ENCODE measurements at places on chromosomes 11 and 22.

GRCh38 chr11:62678770-62679696, at the start of gene UBXN1:
Gene UBXN1 (minus strand): TSS chr11:62679073. CDS start chr11:62678923, 150 bp downstream.
- peaks cover 20% of the 10 kb centered on the region for H3K4me1 ChIP-seq
- H3K36me3 ChIP-seq = peaks cover 10% of the 10 kb centered on the region
- peak within 1 kb of the TSS; percentile 88 for H3K27ac ChIP-seq
- H3K27me3 ChIP-seq = no peaks in the 10 kb centered on the region
- H3K4me3 ChIP-seq = peak within 1 kb of the TSS; percentile 85

DNA sequence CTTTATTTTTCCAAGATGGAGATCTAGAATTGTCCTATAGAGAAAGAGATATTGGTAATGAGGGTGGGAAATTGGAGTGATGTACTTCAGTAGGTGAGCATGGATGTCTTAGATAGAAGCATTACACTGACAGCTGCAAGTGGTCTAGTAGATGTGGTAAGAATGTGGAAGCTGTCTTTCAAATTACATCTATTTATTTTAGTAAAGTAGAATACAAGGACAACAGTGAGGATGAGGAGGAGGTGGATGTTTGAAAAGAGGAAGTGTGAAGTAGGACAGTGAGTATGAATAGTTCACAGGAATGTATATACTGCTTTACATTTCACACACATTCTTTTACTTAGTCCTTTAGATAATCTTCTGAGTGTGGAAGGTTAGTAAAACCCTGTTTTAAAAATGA, 64.2 kb downstream of the HIPK3 start:
- no peak for DNase-seq
- H3K36me3 ChIP-seq = peaks cover 4% of the 10 kb centered on the region
- no peak overlapping the region for H3K27ac ChIP-seq
- H3K4me3 ChIP-seq = no peak overlapping the region

DNA sequence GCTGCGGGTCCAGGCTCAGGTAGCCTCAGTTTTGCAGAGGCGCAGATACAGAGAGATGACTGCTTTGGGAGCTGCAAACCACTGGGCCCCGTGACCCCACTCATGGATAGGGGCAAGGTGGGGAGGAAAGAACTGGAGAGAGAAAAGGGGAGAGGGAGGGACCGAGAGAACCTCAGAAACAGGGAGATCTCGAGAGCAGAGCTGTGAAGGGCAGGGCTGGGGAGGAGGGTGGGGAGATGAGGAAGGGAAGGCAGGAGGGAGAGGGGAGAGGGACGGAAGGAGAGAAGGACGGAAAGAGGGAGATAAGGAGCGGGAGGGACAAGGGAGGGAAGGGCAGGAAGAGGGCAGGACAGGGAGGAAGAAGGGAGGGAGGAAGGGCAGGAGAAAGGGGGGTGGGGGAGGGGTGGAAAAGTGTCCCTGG, 46.3 kb downstream of the IGLL1 start:
- peaks cover 17% of the 10 kb centered on the region for H3K27me3 ChIP-seq
- H3K4me3 ChIP-seq = no peak overlapping the region

DNA sequence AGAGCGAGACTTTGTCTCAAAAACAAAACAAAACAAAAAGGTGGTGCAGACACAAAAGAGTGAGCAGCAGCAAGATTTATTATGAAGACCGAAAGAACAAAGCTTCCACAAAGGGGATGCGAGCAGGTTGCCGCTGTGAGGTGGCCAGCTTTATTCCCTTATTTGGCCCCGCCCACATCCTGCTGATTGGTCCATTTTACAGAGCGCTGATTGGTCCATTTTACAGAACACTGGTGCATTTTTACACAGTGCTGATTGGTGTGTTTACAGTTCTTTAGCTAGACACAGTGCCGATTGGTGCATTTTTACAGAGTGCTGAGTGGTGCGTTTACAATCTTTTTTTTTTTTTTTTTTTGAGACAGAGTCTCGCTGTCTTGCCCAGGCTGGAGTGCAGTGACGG, 77.4 kb downstream of the CECR2 start:
- no peak overlapping the region for H3K4me3 ChIP-seq
- H3K36me3 ChIP-seq = no peaks in the 10 kb centered on the region
- H3K4me1 ChIP-seq = no peaks in the 10 kb centered on the region
- H3K27ac ChIP-seq = no peak overlapping the region
- no peak for DNase-seq

GRCh38 chr22:42018224-42018623, 19.6 kb downstream of the WBP2NL start:
- no peak overlapping the region for H3K4me3 ChIP-seq
- peaks cover 14% of the 10 kb centered on the region for H3K27me3 ChIP-seq
- H3K27ac ChIP-seq = no peak overlapping the region
- peaks cover 9% of the 10 kb centered on the region for H3K4me1 ChIP-seq

GRCh38 chr11:2095542-2095941, 43.6 kb downstream of the IGF2 start:
- no peak overlapping the region for H3K27ac ChIP-seq
- peaks cover 9% of the 10 kb centered on the region for H3K27me3 ChIP-seq
- no peaks in the 10 kb centered on the region for H3K36me3 ChIP-seq
- no peak for DNase-seq
- H3K4me3 ChIP-seq = no peak overlapping the region
